ENCODE measurements at places on chromosomes 3 and 15.

- DNase-seq, result no peak
These were observed 20.2 kb upstream of the TNFSF10 start for GRCh38 chr3:172543419-172543818.

DNA sequence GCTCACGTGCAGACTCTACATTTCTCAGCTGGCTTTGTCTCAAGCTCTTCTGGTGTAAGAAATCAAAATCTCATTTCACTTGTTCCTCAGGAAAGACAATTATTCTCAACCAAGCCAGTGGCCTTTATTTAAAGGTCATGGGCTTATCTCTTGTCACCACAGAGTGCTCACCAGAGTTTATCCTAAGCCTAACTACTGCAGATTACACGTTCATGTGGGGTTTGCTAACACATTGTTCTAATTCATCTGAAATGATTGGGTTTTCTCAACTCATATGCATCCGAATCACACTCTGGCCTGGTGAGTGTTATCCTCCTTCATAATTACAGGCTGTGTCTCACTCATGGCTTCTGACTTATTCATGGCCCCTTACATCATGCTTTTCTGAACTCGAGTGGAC is 83.3 kb upstream of the TSC22D2 start:
- DNase-seq, result no peak

- DNase-seq, result no peak
These were observed 47.8 kb downstream of the THBS1 start for GRCh38 chr15:39628546-39629257.

GRCh38 chr3:10583798-10584708 is 78.7 kb upstream of the ATP2B2 start:
- DNase-seq, result no peak

GRCh38 chr15:79629687-79630086 is 197.6 kb downstream of the MINAR1 start:
- no peak for DNase-seq

GRCh38 chr3:53495520-53496391 is 1.3 kb downstream of the CACNA1D start:
- DNase-seq, result peak; percentile 19

GRCh38 chr3:16240229-16241023 is 24.3 kb downstream of the DPH3 start:
- DNase-seq, result no peak

GRCh38 chr15:96160269-96160668 is 170.2 kb upstream of the NR2F2 start:
- DNase-seq, result no peak

DNA sequence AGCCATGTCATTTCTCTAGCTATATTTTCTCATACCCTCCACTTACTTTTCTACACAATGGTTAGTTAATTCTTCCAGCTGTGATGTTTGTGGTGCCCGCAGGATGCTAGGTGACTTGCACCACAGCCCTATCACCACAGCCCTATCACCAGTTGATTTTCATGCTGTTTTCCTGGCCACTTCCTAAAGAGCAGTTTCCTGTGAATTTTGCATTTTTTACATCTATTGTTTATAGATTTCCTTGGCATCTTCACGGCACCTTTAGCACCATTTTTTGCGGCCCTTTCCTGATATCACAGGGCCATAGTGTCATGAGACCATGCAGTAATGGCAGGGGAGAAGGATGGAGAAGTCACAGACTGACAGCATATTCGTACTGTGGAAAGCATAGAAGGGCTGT is 132.9 kb upstream of the PRICKLE2 start:
- no peak for DNase-seq

DNA sequence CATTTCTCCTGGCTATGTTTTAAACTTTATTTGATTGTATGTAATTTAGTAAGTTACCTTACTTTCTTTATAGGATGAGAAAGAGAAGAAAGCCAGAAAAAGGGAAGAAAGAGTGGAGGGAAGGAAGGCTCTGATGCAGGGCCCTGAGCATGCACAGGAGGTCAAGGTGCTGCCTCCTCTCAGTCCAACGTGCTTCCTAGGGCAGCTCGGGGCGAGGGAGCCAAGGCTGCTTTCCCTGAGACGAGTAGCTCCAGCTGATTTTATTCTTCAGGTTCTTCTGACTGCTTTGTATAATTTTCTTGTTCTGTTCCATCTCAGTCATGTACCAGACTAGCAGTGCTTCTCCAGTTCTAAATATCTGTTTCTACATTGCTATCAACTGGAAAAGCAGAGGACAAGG is 3.4 kb downstream of the CORO2B start:
- no peak for DNase-seq

GRCh38 chr3:14001136-14001535 is 121.3 kb upstream of the WNT7A start:
- DNase-seq, result no peak

GRCh38 chr3:56297281-56297840 is 170.9 kb downstream of the ERC2 start:
- no peak for DNase-seq

GRCh38 chr15:100690032-100690794 is 87.8 kb downstream of the ASB7 start:
- no peak for DNase-seq

- DNase-seq, result no peak
These were observed 221.1 kb upstream of the THBS1 start for GRCh38 chr15:39359771-39360170.

GRCh38 chr3:187063286-187064121 is 75.8 kb downstream of the RPL39L start:
- DNase-seq, result no peak

- DNase-seq, result no peak
These were observed 50.8 kb upstream of the SYN2 start for GRCh38 chr3:11953350-11953749.

- DNase-seq, result no peak
These were observed 1.0 kb upstream of the CCR5 start for GRCh38 chr3:46369675-46370132.

DNA sequence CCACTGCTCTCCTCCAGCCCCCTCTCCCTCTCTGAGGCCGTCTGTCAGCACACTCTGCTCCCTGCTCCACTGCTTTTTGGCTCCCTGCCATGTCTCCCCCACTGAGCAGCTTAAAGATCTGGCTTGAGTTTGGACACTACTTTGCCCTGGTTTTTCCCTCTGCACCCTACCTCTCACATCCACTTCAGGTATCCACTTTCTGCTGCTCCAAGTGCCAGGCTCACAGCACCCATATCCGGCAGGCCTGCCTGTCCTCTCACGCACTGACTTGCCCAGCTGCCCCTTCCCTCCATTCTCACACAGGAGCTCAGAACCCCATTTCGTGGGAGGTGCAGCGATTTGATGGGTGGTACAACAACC is 3.7 kb downstream of the DUOX1 start:
- no peak for DNase-seq

- no peak for DNase-seq
These were observed 194.4 kb downstream of the MEIS2 start for GRCh38 chr15:36905908-36906307.

- DNase-seq, result no peak
These were observed 1520.6 kb upstream of the CADM2 start for GRCh38 chr3:83438188-83438587.

DNA sequence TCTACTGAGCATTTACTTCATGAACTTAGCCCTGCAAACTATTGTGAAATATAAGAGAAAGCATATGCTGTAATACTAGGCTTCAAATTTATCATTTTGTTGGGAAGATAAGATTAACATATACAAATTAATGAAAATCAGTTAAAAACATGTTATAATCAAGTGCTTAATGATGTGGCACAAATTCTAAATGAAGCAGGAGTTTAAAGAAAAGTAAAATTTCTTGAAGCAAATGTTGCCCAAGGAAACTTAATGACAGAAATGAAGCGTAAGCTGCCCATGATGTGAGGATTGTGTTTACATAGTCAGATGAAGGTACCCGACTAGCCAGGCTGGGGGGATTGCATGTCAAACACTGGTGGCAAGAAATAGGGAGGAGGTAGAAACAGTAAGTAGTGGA is 103.1 kb upstream of the GAP43 start:
- no peak for DNase-seq

DNA sequence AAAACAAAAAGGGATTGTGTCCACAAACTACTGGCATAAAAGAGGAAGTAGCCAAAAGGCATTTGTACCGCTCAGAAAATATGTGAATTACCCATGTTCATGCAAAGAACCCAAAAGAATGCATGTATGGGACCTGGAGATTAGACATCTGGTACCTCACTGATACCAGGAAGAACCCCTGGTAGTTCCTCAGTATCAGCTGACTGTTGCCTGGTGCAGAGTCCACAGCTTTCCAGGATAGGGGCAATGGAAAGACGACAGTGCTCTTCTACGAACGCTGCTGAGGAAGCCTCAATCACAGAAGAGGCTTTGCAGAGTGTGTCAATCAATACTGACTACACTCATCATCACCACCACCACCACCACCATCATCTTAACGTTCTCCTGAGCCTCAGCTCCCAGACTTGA is 63.3 kb downstream of the ATP8B4 start:
- no peak for DNase-seq

DNA sequence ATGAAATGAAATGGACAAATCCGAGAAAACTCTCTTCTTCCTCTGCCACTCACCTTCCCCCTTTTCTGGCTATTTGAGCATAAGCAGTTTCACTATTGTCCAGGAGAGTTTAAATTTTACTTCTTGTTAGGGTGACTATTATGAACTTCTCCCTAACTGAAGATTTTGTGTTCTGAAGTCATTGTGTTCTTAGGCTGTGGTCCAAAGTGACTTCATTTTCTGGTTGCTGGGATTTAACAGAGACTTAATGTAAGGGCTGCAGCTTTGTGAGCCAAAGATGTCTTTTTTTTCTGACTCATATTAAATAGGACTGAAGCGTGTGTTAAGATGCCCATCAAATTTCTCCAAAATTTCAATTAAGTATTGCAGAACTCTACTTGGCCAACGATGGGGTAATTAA is 46.5 kb upstream of the FSTL1 start:
- DNase-seq, result no peak

DNA sequence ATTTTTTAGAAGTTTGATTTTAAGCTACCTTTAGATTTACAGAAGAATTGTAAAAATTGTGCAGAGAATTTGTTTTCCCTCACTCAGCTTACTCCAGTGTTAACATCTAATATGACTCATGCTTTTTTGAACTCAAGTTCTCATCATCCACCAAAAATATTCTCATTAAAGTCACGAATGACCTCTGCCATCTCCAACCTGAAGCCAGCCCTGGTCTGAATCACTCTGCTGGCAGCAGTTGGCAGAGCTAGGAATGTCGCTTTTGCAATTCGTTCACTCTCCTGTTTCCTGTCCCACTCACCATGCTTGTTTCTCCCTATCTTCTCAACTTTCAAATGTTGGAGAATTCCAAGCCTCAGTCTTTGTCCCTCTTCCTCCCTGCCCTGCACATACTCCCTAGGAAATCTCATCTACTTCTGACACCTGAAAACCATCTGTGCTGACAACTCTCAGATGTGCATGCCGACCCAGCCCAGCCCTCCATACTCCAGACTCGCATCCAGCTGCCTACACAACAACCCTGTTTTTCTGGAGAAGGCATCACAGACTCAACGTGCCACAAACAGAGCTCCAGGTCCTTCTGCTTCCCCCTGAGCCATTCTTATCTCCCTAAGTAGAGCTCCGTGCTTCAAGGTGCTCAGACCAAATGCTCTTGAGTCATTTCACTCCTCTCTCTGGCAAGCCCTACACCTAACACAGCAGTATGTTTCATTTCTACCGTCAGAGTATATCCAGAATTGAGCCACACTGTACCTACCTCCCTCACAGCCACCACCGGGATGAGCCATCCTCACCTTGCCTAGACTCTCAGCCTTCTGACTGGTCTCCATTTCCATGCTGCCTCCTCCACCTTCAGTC is 24.9 kb downstream of the PRR23E start:
- DNase-seq, result no peak

- no peak for DNase-seq
These were observed 17.5 kb downstream of the HDC start for GRCh38 chr15:50247819-50248655.

DNA sequence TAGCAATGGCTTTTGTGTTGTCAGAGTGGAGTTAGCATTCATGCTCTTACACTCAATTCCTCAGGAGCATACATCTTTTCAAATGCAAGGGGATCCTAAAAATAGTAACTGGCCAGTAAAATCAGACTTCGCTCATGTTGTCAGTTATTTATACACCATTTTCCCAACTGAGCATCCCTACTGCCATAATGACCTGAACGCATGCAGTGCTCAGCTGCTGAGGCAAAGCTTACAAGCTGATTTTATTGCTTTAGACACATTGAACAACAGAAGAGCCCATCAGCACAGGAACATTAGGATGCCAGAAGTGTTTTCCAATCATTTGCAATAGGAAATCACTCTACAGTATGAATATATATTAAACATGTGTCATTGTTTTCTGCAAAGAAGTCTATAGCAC is 689.7 kb upstream of the BCHE start:
- DNase-seq, result no peak

GRCh38 chr3:39064646-39065045 is 12.8 kb downstream of the WDR48 start:
- DNase-seq, result no peak

DNA sequence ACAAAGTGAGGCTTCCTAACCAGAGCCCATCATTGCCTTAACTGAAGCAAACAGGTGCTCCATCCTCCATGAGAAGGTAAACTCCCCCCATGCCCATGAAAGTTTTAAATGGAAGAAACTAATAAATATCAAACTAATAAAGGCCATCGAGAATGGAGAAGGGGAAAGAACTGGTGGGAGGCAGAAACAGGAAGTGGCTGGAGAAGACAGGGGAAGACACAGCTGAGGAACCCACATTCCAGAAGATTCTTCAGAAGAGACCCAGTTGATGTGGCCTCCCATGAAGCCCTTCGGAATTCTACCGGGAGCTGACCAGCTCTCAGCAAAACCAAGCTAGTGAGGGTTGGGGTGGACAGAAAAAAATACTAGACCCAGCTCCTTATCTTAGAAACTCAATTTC is 41.6 kb downstream of the SH3BP5 start:
- no peak for DNase-seq

DNA sequence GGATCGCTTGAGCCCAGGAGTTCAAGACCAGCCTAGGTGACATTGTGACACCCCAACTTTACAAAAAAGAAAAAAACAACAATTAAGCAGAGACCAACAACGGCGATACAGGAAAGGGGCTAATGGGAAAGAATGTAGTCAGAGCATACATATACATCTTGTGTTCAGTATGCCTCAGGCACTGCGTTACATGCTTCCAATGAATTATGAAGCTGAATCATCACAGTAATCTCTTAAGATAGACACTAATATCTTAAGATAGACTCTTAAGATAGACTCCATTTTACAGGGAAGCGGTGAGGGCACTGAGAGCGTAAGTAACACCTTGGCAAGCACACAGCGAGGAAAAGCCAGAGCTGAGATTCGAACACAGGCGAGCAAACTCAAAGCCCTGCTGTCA is 6.1 kb upstream of the LDHAL6B start:
- DNase-seq, result no peak

DNA sequence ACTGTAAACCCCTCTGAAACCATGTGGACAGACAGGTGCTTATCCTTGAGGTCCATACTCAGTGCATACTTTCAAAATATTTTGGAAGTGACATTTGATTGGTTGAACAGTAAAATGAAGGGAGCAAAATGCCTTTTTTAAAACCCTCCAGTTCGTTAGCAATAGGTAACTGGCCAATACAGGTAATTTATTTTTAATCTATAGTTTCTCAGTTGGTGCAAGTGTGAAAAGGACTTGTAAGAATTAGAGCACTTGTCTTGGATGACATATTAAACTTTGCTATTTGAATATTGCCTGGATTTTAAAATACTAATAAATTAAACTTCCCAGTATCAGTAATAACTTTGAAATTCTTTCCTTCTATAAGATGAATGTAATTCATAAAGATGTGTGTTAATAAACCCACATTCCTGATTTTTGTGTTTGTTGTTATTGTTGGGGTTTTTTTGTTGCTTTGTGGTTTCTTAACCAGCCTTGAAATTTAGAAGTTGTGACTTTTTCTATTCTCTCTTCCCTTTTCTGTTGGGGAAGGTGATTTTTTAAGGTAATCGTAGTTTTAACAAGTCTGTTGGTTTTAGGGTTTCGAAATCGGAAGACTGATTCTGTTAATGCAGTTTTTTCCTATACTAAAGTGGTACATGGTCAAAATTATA is 90.0 kb downstream of the STT3B start:
- no peak for DNase-seq
